ENCODE measurements at places on chromosomes 7 and 10. TPM values are rescaled to one million over a fixed set of nuclear protein-coding genes. Genes with fewer than 3 reads are reported as not detected.

GRCh38 chr10:111890046-111890445, 293.5 kb downstream of the GPAM start:
- DNase-seq, result no peak

DNA sequence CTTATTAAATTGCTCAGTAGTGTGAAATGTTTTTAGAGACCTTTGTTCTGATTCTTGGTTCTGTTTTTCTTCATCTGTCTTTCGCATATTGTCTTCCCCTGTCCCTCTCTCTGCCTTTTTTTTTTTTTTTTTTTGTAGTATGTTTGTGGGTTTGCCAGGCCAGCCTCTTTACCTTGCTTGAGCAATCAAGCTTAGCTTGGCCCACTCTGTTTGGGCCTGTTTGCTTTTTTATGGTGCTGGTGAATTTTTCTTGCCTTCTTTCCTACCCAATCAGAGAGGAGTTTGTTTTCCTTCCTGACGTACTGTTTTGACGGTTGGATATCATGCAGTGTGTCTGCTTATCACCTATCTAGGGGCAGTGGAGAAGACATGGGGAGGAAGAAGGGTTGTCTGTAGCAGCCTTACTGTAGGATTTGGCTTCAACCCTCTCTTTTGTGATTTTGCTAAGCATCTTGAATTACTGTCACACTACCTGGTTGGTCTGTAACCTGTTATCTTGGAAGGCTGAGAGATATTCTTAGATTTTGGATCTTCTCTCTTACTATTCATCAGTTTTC, 64.0 kb downstream of the BBS9 start:
- DNase-seq, result no peak

DNA sequence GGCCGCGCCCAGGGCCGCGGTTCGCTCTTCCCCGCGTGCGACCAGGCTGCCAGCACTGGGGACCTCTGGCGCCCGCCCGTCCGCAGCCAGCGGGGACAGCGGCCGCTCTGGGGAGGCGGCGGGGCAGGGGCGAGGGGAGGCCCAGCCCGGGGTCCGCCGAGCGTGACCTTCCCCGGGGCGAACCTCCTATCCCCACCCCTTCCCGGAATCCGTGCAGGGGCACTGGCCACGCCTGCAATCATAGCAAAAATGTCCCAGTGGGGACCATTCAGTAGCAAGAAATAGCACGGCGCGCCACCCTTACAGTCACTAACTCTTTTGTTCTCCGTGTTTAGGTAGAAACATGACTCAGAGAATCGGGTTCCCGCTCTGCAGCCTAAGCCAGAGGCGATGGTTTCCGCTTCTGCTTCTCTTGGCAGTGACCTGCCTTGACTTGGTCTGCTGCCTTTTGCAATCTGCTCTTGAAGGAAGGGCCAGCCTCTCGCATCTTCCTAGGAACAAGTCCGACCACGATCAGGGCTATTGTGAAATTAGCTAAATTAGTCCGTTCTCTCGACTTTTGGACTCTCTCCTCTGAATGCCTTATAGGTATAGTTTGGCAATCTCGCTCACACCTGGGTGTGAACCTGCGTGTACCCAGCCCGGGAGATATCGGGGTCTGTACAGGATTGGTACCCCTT, 79.3 kb upstream of the ACBD5 start:
- DNase-seq, result peak; percentile 80

Gene C10orf105
- not detected for total RNA-seq

- DNase-seq, result peak; percentile 26
Measured at GRCh38 chr7:157041514-157042277, 31.2 kb upstream of the MNX1 start.

All from suprapubic skin (tissue), 4 donors.